Activated CD4-positive, alpha-beta T cell treated with anti-CD3 and anti-CD28 coated beads, Interleukin-2, amount 10 ng/mL, durations not matched to agents 24 days and 14 days (primary cell): ENCODE measurements at places on chromosomes 4 and X. TPM values are rescaled to one million over a fixed set of nuclear protein-coding genes. Genes with fewer than 3 reads are reported as not detected.
A peak's percentile ranks its signal among the peaks of the same experiment; 100 is the strongest.

The ZXDB gene
- total RNA-seq, result 5.5 and 6.1 TPM in 2 replicates

The MAB21L2 gene
- total RNA-seq, result not detected in 2 replicates

DNA sequence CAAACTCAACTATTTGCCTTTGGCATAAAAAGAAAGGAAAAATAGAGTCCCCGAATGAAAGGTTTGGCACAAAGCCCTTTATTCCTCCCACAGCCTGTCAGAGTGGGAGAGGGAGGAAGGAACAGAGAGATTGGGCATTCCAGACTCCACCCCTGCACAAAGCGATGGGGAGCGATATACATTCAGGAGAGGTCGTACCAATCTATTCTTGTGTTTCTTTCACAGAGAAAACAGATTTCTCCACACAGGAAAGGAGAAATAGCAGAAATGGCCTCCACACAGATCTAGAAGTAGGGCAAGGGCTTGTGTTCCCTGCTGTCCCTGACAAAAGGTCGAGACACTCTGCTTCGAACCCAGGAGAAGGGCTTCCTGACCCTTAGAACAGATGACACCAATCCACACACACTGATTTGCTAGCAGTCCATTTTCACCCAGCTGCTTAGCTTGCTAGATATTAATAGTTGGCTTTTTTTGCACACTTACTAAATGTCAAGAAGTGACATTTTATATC, 197.4 kb downstream of the MAML3 start:
- H3K4me1 ChIP-seq, result peaks cover 5% of the 10 kb centered on the region
- no peaks in the 10 kb centered on the region for H3K36me3 ChIP-seq
- no peak overlapping the region for H3K27ac ChIP-seq
- no peak overlapping the region for H3K4me3 ChIP-seq
- peaks cover 30% of the 10 kb centered on the region for H3K27me3 ChIP-seq

- H3K36me3 ChIP-seq, result no peaks in the 10 kb centered on the region
- H3K27me3 ChIP-seq, result no peaks in the 10 kb centered on the region
- no peaks in the 10 kb centered on the region for H3K4me1 ChIP-seq
- H3K4me3 ChIP-seq, result no peak overlapping the region
- H3K27ac ChIP-seq, result no peak overlapping the region
Observed at GRCh38 chrX:115368876-115369275, 79.4 kb downstream of the LUZP4 start.

DNA sequence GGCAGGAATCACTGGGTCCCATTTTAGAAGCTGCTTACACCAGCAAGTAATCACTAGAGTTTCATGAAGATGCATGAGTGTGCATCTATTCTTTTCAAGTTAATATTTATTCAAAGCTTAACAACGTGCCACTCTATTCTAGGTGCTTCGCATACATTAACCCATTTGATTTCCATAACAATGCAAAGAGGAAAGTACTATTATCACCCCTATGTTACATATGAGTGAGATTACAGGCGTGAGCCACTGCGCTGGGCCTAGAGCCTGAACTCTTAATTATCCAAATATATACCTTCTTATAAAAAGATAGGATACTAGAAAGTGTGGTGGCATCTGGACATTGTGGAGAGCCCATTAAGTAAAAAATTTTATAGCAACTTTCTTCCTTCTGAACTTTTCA, 65.4 kb downstream of the CXCL13 start:
- no peak for DNase-seq
- H3K4me1 ChIP-seq, result no peaks in the 10 kb centered on the region
- no peak overlapping the region for H3K27ac ChIP-seq
- H3K27me3 ChIP-seq, result no peaks in the 10 kb centered on the region

- peak; percentile 74 for DNase-seq
- peaks cover 15% of the 10 kb centered on the region for H3K4me1 ChIP-seq
- no peak overlapping the region for H3K4me3 ChIP-seq
- no peaks in the 10 kb centered on the region for H3K27me3 ChIP-seq
- H3K27ac ChIP-seq, result no peak overlapping the region
- H3K36me3 ChIP-seq, result no peaks in the 10 kb centered on the region
Observed at GRCh38 chrX:129600981-129601424, 53.8 kb downstream of the APLN start.

DNA sequence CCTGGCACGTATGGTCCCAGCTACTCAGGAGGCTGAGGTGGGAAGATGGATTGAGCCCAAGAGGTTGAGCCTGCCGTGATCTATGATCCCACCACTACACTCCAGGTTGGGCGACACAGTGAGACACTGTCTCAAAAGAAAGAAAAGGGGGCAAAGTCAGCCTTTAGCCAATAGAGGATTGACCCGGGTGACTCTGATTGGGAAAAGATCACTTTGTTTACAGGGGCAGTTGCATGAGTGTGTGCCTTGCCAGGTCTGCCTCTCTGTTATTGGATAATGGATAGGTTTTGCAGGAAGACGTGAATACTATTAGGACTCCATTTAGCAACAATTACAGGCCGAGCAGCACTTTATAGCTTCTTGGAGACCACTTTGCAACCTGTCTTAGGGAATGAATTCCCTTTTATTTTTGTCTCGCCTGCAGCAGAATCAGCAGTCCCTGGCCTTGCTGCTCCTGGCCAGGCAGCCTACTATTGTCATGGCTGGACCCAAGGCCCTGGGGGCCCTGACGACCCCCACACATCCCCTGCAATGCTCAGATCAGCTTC, 103.2 kb upstream of the PSAPL1 start:
- peaks cover 1% of the 10 kb centered on the region for H3K36me3 ChIP-seq
- no peaks in the 10 kb centered on the region for H3K27me3 ChIP-seq
- H3K4me3 ChIP-seq, result no peak overlapping the region
- no peak for DNase-seq

GRCh38 chr4:177016541-177017141, 223.9 kb upstream of the VEGFC start:
- H3K27me3 ChIP-seq, result no peaks in the 10 kb centered on the region
- H3K4me3 ChIP-seq, result no peak overlapping the region
- H3K4me1 ChIP-seq, result no peaks in the 10 kb centered on the region
- no peak for DNase-seq
- no peak overlapping the region for H3K27ac ChIP-seq

- peaks cover 2% of the 10 kb centered on the region for H3K4me1 ChIP-seq
- H3K27ac ChIP-seq, result no peak overlapping the region
- no peak for DNase-seq
- H3K4me3 ChIP-seq, result no peak overlapping the region
- H3K36me3 ChIP-seq, result no peaks in the 10 kb centered on the region
Observed at GRCh38 chrX:68676335-68676734, 28.9 kb downstream of the STARD8 start.

GRCh38 chr4:45663003-45663402, 460.9 kb downstream of the GABRG1 start:
- H3K36me3 ChIP-seq, result no peaks in the 10 kb centered on the region
- no peak for DNase-seq
- H3K4me3 ChIP-seq, result no peak overlapping the region
- H3K27me3 ChIP-seq, result no peaks in the 10 kb centered on the region

- H3K4me1 ChIP-seq, result peaks cover 14% of the 10 kb centered on the region
- DNase-seq, result no peak
- no peak overlapping the region for H3K27ac ChIP-seq
- no peak overlapping the region for H3K4me3 ChIP-seq
- H3K36me3 ChIP-seq, result peaks cover 35% of the 10 kb centered on the region
- no peaks in the 10 kb centered on the region for H3K27me3 ChIP-seq
Observed at GRCh38 chr4:8221476-8221875, 22.4 kb downstream of the SH3TC1 start.

The UGT2B10 gene
- not detected in 2 replicates for total RNA-seq

- no peak for DNase-seq
- H3K27ac ChIP-seq, result no peak overlapping the region
- H3K4me1 ChIP-seq, result no peaks in the 10 kb centered on the region
Observed at GRCh38 chrX:10341309-10341708, 184.5 kb downstream of the CLCN4 start.
